ENCODE measurements at places on chromosomes 7 and 10.

DNA sequence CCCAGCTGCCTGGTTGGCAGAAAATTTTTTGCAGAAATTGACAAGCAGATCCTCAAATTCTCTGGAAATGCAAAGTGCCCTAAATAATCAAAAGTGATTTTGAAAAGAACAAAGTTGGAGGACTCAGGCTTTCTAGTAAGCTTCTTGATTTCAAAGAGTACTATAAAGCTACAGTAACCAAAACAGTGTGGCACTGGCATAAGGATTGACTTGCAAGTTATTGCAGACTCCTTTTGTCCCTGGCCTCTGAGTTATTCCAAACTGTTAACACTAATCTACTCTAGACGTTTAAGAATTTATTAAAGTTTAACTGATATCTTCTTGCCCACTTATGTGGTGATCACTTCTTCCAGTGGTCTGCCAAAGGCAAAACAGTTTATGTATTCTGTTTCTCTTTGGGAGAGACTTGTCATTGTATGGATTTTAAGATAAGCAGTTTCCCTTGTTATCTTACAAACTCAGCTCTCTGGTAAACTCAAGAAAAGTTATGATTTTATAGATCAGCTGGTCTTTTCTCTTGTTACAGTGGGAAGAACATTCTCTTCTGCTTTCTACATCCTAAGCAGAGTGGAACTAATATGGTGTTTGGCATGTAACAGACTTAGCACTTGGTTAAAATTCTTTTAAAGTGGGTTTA, 41.4 kb downstream of the LOXL4 start:
- DNase-seq: no peak

DNA sequence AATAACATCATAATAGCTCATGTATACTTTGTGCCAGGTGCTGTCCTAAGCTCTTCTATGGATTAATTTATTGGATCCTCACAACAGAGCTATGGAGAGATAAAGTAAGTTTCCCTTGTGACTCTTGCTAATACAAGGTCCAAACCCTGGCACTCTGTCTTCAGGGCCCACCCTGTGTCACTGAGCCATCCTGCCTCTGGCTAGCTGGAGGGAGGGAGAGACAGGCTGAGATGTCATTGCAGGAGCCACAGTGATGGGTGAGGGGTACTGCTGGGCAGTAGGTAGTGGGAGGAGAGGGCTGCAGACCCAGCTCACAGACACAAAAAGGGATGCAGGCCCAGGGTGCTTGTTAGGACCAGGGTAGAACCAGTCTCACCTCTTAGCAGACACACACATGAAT, 16.9 kb downstream of the GCK start:
- DNase-seq: no peak

GRCh38 chr10:97612386-97612785, 20.9 kb downstream of the MORN4 start:
- no peak for DNase-seq

DNA sequence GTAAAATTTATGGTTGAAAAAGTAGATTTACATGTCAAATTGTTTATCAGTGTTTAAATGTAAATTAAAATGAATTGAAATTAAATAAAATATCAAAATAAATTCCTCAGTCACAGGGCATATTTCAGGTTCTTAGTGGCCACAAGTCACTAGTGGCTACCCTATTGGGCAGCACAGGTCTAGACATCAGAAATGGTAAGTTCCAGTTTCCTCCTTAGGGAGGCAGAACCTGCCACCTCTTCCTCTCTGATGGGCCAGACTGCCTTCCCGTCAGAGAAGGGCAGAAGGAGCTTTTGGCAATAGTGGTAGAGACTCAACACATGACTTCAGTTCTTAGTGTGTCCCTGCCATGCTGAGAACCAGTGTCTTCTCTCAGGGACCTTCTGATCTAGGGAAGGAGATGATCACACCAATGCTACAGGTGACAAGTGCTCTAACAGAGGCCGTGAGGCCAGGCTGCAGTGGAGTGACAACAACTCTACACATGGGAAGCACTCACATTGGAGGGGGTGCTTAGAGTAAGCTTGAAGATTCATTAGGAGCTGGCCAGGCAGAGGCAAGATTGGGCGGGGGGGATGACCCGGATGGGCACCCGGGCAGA, 14.4 kb upstream of the PCBD1 start:
- DNase-seq: no peak

GRCh38 chr7:155857141-155857540, 44.9 kb upstream of the SHH start:
- DNase-seq: no peak

GRCh38 chr10:66836057-66836456, 89.8 kb upstream of the LRRTM3 start:
- DNase-seq: no peak

DNA sequence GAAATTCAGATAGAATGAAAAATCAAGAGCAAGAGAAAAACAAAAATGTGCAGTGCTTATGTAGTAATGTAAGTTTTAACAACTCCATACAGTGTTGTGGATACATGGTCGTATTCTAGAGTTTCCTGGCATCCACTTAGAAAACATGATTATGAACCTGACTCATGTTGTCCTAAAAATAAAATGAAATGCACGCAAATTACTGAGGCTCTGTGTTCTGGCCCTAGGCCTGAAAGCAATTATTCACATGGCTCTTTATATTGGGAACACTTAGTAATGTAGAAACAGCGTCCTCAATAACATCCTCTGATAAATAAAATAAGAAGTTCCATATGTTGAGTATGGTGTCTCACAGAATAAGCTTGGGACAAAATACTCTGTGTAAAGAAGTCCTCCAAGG, 200.2 kb upstream of the SEMA3E start:
- DNase-seq: no peak
